ENCODE measurements at places on chromosomes 11 and 22. TPM values are rescaled to one million over a fixed set of nuclear protein-coding genes. Genes with fewer than 3 reads are reported as not detected.

Gene CRYAB
- 6.5 TPM for total RNA-seq

Gene MMP3
- not detected for total RNA-seq

Gene FOLR2
- 5.7 TPM for total RNA-seq

Gene OR10D3
- not detected for total RNA-seq

Gene SLC25A18
- total RNA-seq = 4.1 TPM

Gene UBQLN3
- total RNA-seq = under 0.01 TPM

Gene GRAMD1B
- total RNA-seq = 39.9 TPM

Gene KRTAP5-11
- not detected for total RNA-seq

Gene CARNS1
- under 0.01 TPM for total RNA-seq

Gene DGAT2
- total RNA-seq = 4.1 TPM

Gene GSTT2
- 0.41 TPM for total RNA-seq

Gene FOLR3
- total RNA-seq = not detected

Gene CARD18
- not detected for total RNA-seq

Gene MMP10
- total RNA-seq = not detected

Gene MIOX
- not detected for total RNA-seq

Gene CHEK1
- 13.5 TPM for total RNA-seq

Gene TIMM10
- 39.9 TPM for total RNA-seq

Gene CNGA4
- total RNA-seq = 0.41 TPM

Gene SLC1A2
- 161 TPM for total RNA-seq

Gene PRG3
- not detected for total RNA-seq

Gene CATSPER1
- total RNA-seq = not detected

Gene ADAMTS8
- 2.4 TPM for total RNA-seq

Gene TALDO1
- total RNA-seq = 77.9 TPM

Gene EFCAB6
- total RNA-seq = 9.4 TPM

Gene MRPL40
- total RNA-seq = 18.8 TPM

Gene PHLDB1
- total RNA-seq = 53.8 TPM

Gene CRYBA4
- not detected for total RNA-seq

Gene KCNJ5
- 0.82 TPM for total RNA-seq

Gene GNB1L
- 2.9 TPM for total RNA-seq

Gene BATF2
- total RNA-seq = not detected

Gene OR8G5
- not detected for total RNA-seq
